ENCODE measurements at places on chromosomes 1 and 21. TPM values are rescaled to one million over a fixed set of nuclear protein-coding genes. Genes with fewer than 3 reads are reported as not detected.
A peak's percentile ranks its signal among the peaks of the same experiment; 100 is the strongest.

DNA sequence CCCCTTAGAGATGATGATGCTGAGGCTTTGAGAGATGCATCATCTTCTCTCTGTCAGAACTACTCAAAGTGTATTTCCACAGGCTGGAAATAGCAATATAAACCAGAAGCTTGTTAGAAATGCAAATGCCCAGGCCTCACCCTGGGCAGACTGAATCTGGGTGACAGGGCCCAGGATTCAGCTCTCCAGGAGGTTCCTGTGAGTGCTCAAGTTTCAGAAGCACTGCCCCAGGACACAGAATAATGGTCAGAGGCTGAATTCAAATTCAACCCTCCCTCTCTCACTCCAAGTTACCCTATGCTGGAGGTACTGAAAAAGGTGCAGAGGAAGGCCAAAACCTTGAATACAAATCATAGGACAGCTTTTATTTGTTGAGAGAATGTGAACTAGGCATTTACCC, 98.5 kb upstream of the NGF start:
- H3K27ac ChIP-seq: no peak overlapping the region
- H3K27me3 ChIP-seq: no peaks in the 10 kb centered on the region
- no peak for DNase-seq
- no peak overlapping the region for H3K4me3 ChIP-seq

GRCh38 chr1:224789311-224789710, 140.2 kb upstream of the DNAH14 start:
- H3K4me3 ChIP-seq: no peak overlapping the region
- no peaks in the 10 kb centered on the region for H3K27me3 ChIP-seq

DNA sequence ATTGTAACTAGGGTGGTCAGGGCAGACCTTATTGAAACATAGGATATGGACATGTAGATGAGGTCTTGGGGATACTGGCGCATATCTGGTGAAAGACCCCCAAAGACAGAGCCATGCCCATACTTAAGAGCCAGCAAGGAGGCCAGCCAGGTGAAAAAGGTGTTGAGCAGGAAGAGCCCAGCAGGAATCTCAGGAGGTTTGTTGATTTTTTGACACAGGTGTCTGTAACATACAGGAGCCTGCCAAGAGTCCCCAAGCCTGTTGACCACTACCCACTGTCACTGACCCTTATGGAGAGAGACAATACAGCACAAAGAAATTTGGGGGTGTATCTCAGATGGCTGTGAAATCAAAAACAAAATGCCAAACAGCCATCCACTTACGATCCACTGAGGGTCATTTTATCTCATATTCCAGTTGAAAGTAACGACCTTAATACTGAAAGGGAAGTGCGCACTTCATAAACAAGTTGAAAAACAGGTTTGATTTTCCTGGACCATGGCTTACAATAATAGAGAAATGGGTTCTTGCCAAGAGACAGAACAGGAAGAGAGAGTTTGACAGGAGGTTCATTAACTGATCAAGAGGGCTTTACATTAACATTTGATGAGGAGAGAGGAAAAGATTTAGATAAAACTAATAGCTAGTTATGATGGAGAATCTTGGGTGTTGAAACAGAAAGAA, 163.6 kb downstream of the GLUL start:
- H3K4me3 ChIP-seq: no peak overlapping the region
- H3K4me1 ChIP-seq: no peaks in the 10 kb centered on the region
- no peaks in the 10 kb centered on the region for H3K27me3 ChIP-seq
- no peak for DNase-seq

The PDZK1 gene
- 0.48 TPM for total RNA-seq

GRCh38 chr21:24714646-24715200, 892.6 kb downstream of the MRPL39 start:
- DNase-seq: no peak
- H3K4me1 ChIP-seq: no peaks in the 10 kb centered on the region
- no peaks in the 10 kb centered on the region for H3K27me3 ChIP-seq

The S100A13 gene
- 111 TPM for total RNA-seq

DNA sequence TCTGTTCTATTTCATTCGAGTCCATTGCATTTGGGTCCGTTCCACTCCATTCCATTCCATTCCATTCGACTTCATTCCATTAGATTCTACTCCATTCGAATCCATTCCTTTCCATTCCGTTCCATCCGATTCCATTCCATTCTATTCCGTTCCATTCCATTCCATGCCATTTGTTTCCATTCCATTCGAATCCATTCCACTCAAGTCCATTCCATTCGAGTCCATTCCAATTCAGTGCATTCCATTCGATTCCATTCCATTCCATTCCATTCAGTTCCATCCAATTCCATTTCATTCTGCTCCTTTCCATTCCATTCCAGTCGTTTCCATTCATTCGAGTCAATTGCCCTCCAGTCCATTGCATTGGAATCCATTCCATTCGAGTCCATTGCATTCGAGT, 2603.7 kb upstream of the TPTE start:
- DNase-seq: no peak
- H3K4me3 ChIP-seq: no peak overlapping the region
- no peak overlapping the region for H3K27ac ChIP-seq
- H3K4me1 ChIP-seq: no peaks in the 10 kb centered on the region
- no peaks in the 10 kb centered on the region for H3K27me3 ChIP-seq

DNA sequence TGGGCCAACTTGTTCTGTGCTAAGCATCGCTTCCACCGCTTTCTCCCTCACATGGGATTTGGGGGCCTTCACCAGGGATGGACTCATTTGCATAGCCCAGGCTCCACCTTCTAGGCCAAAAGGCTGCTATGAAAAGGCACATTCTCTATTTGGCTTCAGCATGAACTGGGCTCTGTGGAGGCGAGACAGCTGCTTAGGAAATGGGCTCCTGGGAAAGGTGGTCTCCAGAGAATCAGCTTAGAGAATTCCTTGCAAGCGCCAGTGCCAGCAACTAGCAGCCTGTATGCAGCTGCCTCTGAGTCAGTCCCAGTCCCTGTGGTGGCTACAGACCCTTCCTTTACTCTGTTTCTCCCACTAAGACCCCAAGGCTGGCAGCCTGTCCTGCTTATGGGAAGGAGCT, 214.5 kb downstream of the HIVEP3 start:
- H3K27me3 ChIP-seq: no peaks in the 10 kb centered on the region
- no peak overlapping the region for H3K27ac ChIP-seq
- DNase-seq: no peak
- no peak overlapping the region for H3K4me3 ChIP-seq
- H3K36me3 ChIP-seq: no peaks in the 10 kb centered on the region

DNA sequence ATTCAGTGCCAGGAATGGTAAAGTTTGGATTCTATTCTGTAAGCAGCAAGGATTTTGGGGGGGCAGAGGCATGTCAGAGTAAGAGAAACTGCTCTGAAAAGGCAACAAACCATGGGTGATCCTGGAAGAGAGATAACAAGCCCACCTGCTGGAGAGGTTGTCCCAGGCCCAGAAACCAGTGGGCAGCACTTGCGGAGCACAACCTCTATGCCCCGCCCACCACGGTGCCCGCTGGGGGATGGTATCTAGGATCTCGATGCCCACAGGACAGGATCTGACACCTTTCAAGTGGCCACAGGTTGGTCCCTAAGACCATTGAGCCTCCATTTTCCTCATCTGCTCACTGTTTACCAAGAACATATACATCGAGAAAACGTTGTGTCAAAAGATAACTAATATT, 20.3 kb upstream of the MUL1 start:
- peaks cover 2% of the 10 kb centered on the region for H3K27me3 ChIP-seq
- no peak overlapping the region for H3K4me3 ChIP-seq
- H3K4me1 ChIP-seq: no peaks in the 10 kb centered on the region

GRCh38 chr1:109993885-109994284, 9.3 kb downstream of the AHCYL1 start:
- H3K4me1 ChIP-seq: peaks cover 12% of the 10 kb centered on the region
- H3K4me3 ChIP-seq: no peak overlapping the region
- H3K27me3 ChIP-seq: no peaks in the 10 kb centered on the region
- no peaks in the 10 kb centered on the region for H3K36me3 ChIP-seq
- DNase-seq: no peak

DNA sequence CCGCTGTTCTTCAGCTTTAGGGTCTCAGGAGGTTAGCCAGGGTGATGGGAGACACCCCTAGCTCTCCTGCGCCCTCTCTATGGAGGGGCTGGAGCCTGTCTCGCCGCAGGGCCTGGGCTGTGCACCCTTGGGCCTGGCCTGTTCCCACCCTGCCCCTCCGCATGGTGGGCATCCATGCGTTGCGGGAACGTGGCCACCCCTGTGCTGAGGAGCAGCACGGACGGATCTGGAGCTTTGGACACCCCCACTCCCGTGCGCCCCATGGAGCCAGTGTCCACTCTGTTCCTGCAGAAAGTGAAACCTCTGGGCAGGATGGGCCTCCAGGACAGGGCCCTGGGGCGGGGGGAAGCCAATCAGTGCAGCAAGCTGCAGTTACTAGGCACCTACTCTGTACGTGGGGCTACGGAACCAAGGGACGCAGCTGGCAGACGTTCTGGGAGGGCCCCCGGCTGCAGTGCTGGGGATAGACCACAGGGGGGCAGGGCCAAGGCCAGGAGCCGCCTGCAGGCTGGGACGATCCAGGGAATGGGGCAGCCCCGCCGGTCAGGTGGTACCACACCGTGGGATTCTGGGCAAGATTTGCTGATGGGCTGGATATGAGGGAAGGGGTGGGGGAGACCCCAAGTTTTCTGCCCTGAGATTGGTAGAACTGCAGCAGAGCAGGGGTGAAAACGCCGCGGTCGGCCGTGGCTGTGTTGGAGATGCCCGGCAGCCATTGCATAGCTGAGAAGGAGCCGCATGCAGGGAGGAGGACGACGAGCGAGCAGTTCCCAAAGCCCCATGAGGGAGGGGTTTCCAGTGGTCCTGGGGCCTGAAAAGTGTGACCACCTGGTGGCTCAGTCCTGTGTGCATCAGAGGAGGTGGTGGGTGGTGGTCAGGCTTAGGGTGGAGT, 43.3 kb downstream of the TP73 start:
- H3K4me3 ChIP-seq: no peak overlapping the region
- no peaks in the 10 kb centered on the region for H3K36me3 ChIP-seq
- no peak overlapping the region for H3K27ac ChIP-seq
- no peaks in the 10 kb centered on the region for H3K4me1 ChIP-seq

DNA sequence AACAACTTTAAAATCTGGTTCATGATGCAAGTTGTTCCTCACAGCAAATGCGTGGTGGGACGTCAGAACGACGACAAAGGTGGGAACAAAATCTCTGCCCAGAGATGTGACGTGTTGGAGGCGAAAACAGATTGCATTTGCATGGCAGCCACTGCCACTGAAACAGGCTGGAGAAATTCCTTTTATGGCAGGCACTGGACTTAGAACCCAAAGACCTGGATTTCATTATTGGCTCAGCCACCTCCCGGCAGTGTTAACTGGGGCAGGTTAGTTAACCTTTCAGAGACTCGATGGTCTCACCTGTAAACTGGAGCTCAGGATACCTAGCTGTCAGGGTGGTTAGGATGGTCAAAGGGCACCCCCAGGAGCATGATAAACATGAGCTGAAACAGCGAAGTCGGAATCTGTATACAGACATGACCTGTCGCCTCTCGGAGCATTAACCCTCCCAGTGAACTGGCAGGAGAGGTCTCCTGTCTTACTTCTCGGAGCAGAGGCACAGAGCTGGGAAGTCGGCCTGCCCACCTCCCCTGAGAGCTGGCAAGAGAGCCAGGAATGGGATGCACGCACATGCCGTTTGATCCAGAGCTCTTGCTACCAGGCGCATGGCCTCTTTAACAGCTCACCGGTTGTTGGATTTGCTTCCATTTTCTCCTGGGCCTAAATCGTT, 59.2 kb upstream of the TARBP1 start:
- peak overlapping the region; percentile 69 for H3K27ac ChIP-seq
- no peaks in the 10 kb centered on the region for H3K36me3 ChIP-seq
- H3K27me3 ChIP-seq: no peaks in the 10 kb centered on the region
- DNase-seq: no peak

- no peak overlapping the region for H3K4me3 ChIP-seq
- no peaks in the 10 kb centered on the region for H3K36me3 ChIP-seq
- no peak for DNase-seq
- H3K27ac ChIP-seq: no peak overlapping the region
- H3K27me3 ChIP-seq: no peaks in the 10 kb centered on the region
- no peaks in the 10 kb centered on the region for H3K4me1 ChIP-seq
These were observed 155.9 kb downstream of the ZNF281 start for GRCh38 chr1:200253774-200254495.

GRCh38 chr1:39933956-39934941, 20.7 kb upstream of the MFSD2A start:
- DNase-seq: peak; percentile 92
- H3K27ac ChIP-seq: no peak overlapping the region
- no peaks in the 10 kb centered on the region for H3K36me3 ChIP-seq
- H3K4me3 ChIP-seq: no peak overlapping the region

GRCh38 chr1:14896381-14897079, 257.0 kb upstream of the TMEM51 start:
- H3K4me1 ChIP-seq: no peaks in the 10 kb centered on the region
- DNase-seq: no peak
- H3K36me3 ChIP-seq: no peaks in the 10 kb centered on the region
- no peak overlapping the region for H3K27ac ChIP-seq

The LDLRAD1 gene
- not detected for total RNA-seq

The KIF17 gene
- 2.5 TPM for total RNA-seq
